ENCODE measurements at places on chromosomes 1 and 21.

DNA sequence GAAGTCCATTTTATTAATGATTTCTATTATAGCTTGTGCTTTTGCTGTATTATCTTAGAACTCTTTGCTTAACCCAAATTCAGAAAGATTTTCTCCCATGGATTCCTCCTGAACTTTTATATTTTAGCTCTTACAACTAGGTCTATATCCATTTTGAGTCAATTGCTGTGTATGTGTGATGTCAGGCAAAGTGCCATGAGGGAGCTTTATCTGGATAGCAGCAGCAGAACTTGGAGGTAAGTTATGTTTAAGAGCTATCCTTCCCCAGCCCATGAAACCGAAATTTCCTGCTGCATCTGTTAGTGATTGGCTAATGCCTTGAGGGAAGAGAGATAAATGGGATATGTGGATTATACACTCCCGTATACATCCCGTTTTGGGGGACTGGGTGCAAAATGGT, 29.9 kb downstream of the ADAM30 start:
- no peak for DNase-seq

- no peak for DNase-seq
These were observed 111.4 kb upstream of the CDC42BPA start for GRCh38 chr1:227429447-227430359.

DNA sequence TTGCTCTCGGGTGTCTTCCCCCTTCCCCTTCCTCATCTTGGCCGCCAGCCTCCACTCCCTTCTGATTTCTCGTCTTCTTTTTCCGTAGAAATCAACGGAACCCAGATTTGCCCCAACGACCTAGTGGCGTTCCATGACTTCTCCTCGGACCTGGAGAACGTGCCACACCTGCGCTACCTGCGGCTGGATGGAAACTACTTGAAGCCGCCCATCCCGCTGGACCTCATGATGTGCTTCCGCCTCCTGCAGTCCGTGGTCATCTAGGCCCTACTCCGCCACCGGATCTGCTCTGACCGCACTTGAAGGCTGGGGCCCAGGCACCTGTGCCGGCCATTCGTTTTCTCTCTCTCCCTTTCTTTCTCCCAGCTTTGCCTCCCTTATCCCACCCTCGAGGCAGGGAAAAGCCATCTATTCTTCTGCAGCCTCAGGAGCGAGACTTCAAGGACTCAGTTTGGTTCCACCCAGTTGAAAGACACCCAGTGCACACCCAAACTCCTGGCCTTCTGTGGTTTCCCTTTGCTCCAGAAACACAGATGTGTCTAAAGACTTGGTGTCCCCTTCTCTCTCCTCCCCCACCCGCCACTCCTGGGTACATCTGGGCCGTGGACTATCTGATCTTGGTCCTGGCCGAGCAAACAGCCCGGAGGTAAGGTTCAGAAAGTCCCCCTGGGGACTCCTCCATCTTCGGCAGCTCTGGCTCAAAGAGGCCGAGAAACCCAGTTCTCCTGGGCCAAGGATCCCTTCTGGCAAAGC, 7.2 kb upstream of the OPTC start:
- DNase-seq, result no peak

GRCh38 chr21:33975548-33976081, 60.0 kb upstream of the ATP5PO start:
- DNase-seq, result no peak

DNA sequence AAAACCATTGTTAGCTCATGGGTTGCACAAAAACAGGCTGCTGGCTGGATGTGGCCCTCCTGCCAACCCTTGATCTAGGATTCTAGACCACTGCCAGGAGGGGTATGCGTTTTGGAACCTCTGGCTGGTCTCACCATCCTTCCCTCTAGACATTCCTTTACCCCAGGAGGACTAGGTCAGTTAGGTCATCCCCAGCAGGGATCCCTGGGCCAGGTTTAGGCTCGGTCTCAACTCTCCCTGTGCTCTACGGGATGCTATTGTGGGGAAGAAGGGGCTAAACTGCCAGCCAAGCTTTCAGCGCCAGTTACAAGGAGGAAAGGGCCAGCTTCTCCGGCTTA, 22.7 kb downstream of the SLC2A1 start:
- DNase-seq, result no peak

DNA sequence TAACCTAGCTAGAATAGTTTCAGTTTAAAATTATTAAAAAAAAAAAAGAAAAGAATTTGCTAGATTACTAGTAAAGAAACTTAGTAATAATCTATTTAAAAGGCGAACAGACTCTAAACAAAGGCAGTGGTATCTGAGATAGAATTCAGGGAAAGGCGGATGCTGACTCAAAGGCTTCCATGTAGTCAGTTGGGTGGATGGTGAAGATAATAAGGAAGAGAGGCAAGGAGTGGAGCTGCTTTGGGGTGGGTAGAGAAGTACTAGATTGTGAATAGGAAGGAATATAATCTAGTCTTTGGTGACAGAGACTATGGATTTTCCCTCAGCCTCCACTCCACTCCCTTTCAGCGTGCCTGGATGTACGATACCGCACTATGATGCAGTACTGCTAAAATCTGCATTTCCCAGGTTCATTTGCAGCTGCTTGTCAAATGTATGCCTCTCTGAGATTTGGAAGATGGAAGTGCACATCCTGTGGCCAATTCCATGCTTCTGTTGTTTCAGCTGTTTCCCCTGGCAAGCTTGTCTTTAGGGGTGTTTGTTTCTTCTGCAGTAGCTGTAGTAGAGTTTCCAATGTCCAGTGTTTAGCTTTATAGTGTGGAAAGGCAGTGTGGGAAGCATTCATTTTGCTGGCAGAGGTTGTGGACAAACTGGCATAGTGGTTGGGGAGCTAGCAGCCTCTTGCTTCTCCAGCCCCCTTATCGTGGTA, 184.6 kb upstream of the NRIP1 start:
- no peak for DNase-seq

DNA sequence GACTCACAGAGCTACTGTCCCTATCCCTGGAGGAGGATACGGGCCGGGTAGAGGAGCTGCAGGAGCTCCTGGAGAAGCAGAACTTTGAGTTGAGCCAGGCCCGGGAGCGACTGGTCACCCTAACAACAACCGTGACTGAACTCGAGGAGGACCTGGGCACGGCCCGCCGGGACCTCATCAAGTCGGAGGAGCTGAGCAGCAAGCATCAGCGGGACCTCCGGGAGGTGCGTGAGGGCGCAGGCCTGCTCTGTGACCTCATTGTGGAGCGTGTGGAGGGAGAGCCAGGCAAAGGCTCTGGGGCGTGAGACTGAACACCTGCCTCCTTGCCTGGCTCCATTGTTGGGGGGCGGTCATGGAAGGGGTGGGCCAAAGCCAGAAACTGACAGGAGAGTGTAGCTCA, 19.0 kb downstream of the PPFIA4 start:
- DNase-seq, result no peak

GRCh38 chr1:157512036-157512969, 40.0 kb downstream of the FCRL5 start:
- DNase-seq, result no peak

- no peak for DNase-seq
These were observed 1538.3 kb downstream of the NCAM2 start for GRCh38 chr21:22536509-22536908.

GRCh38 chr1:221025501-221025900, 146.3 kb downstream of the HLX start:
- no peak for DNase-seq

GRCh38 chr1:3037281-3038040, 16.2 kb downstream of the ACTRT2 start:
- no peak for DNase-seq

DNA sequence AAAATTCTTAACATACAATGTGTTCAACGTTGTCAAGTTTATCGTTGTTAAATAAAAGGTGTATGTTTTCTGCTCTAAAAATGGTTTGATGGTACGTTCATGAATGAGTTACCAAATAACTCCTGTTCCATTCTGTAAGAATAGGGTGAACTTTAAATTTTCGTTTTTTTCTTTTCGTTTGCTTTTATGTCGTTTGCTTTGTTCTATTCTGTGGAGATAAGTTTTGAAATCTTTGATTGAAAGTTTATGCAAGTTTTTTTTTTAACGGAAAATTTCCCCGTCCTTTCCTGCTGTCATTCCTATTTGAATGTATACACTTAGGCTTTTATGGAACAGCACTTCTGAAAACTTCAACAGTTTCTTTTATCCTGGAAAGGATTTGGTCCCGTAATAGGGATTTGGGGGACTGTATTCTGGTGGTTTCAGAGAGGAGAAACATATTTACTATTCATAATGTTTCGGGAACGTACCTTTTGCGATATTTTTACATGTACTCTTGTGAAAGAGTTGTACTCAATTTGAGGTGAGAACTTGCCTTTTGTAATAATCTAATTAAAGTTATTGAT, 1.7 kb downstream of the DR1 start:
- no peak for DNase-seq

- DNase-seq, result no peak
These were observed 29.2 kb downstream of the SZT2 start for GRCh38 chr1:43418858-43419257.

DNA sequence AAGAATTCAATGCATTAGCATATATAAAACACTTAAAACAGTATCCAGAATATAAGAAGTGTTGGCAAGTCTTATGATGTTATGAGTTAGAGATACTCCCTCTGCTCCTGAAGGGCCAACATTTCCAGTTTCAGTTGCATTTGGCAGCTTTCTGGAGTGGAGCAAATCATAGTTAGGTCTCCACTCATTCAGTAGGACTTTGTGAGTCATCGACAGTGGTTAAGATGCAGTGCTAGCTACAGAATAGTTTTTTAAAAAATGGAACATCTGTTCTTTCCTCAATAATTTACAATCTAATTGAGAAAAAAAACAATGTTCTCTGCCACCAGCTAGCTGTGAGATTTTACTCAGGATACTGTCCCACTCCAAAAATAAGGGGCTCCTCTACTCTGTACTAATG, 389.1 kb downstream of the HLX start:
- no peak for DNase-seq

DNA sequence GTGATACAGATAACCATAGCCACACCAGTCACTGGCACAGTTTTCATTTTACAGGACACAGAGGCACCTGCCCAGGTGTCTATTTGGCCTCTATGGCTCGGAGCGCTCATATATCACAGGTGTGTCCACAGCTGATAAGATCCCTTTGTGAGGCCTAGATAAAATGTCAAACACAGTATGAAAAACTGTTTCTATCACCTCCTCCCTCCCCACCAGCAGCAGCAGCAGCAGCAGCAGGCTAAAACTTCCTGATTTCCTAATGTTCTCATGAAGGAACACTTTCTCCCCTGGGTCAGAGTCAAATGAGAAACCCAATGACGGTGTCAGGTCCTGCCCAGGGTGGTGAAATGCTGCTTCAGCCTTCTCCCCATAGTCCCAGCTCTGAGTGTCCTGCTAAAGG, 24.4 kb downstream of the ELAPOR1 start:
- DNase-seq, result peak; percentile 42

DNA sequence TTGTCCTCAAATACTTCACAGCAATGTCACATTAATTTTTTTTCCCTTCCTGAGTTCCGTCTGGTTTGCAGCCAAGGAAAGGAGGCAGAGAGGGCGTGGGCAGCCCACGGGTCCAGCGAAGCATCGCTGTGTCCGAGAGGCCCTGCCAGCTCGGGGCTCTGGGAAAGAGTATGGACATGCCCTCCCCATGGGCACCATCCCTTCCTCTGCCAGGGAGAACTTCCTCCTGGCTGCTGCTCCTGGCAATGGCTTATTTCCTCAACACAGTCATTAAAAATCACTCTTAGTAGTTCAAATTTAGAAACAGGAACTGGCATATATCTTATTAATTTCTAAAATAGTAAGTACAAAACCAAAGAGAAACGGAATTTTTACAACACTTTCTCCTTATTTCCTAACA, 115.4 kb downstream of the RIPK4 start:
- DNase-seq, result no peak

GRCh38 chr1:98924977-98925376, 79.7 kb downstream of the PLPPR5 start:
- no peak for DNase-seq

- no peak for DNase-seq
These were observed 87.5 kb upstream of the CACYBP start for GRCh38 chr1:174912264-174912663.

- no peak for DNase-seq
These were observed 394.3 kb downstream of the KCNH1 start for GRCh38 chr1:210739627-210740026.

- DNase-seq, result peak; percentile 89
These were observed 63.1 kb upstream of the SLC2A1 start for GRCh38 chr1:43021547-43022474.

DNA sequence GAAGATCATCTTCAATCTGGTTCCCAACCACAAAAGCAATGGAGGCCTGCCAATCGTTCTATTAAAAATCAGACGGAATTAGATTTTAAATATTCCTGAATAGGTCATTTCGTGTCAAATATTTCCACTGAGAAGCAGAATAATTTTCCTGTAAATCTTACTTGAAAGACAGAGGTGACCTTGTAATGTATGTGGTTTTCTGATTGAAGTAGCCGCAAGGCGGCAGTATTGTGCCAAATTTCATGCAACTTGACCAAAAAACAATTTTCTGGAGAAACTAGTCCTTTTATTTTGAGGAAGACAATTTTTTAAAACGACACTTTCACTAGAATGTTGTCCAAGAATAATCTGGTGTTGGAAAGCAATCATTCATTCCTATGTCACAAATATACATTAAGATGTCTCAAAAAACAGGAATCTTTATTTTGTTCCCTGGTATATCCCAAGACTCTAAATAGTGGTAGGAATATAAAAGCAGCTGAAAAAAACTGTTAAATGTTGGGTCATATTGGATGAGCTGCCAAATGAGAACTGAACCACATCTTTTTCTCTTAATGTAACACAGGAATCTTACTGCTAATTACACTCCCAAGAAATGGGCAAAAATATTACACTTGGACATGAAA, 33.6 kb downstream of the SPAG17 start:
- peak; percentile 34 for DNase-seq

- no peak for DNase-seq
These were observed 36.7 kb upstream of the WASF2 start for GRCh38 chr1:27526569-27527222.

- no peak for DNase-seq
These were observed 21.1 kb downstream of the MKNK1 start for GRCh38 chr1:46582972-46583371.

DNA sequence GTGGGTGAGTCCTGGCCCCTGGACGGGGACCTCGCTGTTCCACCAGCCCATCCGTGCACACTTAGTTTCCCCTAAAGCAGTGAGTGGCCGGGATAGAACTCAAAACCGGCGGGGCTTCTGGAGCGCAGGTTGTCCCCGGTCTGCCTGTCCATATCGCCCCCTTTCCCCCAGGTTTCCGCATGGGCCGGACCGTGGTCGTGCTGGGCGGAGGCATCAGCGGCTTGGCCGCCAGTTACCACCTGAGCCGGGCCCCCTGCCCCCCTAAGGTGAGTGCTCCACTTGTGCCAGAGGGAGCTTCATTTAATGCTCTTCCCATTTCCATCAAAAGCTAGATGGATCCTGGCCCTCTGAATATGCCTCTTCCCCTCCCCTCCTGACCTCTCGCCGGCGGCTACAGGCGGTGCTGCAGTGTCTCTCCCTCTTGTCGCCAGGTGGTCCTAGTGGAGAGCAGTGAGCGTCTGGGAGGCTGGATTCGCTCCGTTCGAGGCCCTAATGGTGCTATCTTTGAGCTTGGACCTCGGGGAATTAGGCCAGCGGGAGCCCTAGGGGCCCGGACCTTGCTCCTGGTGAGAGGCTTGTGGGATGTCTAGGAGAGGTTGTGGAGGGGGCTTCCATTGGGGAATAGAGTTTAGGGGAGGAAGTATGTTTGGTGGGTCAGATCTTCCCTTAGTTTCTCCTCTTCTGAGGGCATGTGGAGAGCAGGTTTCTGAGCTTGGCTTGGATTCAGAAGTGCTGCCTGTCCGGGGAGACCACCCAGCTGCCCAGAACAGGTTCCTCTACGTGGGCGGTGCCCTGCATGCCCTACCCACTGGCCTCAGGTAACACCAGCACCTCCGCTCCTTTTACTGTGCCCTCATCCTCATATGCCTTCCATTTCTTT, 683 bp downstream of the PPOX start:
- no peak for DNase-seq

- no peak for DNase-seq
These were observed 27.2 kb downstream of the SYT6 start for GRCh38 chr1:114126261-114127095.
